ENCODE measurements at places on chromosomes 3 and 15. TPM values are rescaled to one million over a fixed set of nuclear protein-coding genes. Genes with fewer than 3 reads are reported as not detected.
A peak's percentile ranks its signal among the peaks of the same experiment; 100 is the strongest.

Gene MYZAP
- 2.9 TPM for polyA plus RNA-seq

Gene STRIT1
- polyA plus RNA-seq, result 74.8 TPM

GRCh38 chr3:167657684-167658225 lies 4.0 kb upstream of the WDR49 start:
- DNase-seq, result no peak

Gene CAPN3
- polyA plus RNA-seq, result 280 TPM

GRCh38 chr15:57019496-57020160 lies 101.2 kb downstream of the TCF12 start:
- DNase-seq, result no peak

GRCh38 chr3:35785234-35785888 lies 146.0 kb downstream of the ARPP21 start:
- DNase-seq, result no peak

Gene CYP1A1
- not detected for polyA plus RNA-seq

DNA sequence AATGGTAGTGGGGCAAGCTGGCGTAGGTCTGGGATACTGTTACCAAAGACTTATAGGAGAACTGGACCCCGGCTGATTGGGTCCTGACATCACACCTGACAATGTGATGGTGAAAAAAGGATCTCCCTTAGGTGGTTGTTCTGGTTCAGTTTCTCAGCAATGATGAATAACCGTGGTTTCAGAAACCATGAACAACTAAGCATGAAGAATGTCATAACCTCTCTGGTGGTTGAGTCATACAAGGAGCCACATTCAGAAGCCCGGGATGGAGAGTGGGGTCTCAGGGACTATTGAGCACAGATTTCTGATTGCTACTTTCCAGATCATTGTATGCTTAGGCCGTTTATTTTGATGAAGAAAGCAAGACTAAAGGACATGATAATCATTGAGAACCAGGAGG lies 17.4 kb downstream of the GPR160 start:
- DNase-seq, result no peak

- no peak for DNase-seq
Measured at GRCh38 chr3:60603860-60604259, 647.4 kb downstream of the FHIT start.

DNA sequence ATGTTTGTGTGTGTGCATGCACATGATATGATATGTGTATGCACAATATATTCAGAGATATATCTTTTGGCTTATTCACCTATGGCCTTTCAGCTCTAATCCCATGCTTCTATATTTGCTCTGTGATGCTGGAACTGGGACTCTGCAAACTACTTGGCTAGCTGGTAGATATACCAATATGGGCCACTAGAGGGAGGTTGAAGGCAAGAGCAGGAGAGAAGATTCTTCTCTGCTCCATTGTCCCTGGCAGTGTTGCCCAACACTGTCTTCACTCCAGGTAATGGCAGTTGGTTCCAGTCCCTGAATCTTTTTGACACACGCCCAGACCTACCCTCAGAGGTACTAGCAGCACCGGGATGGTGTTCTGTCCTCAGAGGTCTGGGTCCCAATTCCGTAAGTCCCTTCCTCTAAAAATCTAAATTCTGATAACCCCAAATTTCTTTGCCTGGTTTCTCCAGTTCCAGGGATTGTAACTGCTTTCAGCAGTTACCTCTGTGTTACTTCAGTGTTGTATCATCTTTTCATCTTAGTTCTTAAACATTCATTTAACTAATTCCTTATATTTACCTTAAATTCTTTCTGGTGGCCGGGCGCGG lies 44.7 kb downstream of the GTPBP8 start:
- DNase-seq, result peak; percentile 76

Gene PPM1L
- polyA plus RNA-seq, result 6.8 TPM

GRCh38 chr3:29642393-29643033 lies 361.6 kb downstream of the RBMS3 start:
- peak; percentile 45 for DNase-seq

- DNase-seq, result peak; percentile 20
Measured at GRCh38 chr15:88331291-88331690, 74.8 kb upstream of the NTRK3 start.

GRCh38 chr3:165640970-165641369 lies 196.3 kb downstream of the BCHE start:
- no peak for DNase-seq

GRCh38 chr3:35071772-35072171 lies 567.6 kb upstream of the ARPP21 start:
- DNase-seq, result no peak

DNA sequence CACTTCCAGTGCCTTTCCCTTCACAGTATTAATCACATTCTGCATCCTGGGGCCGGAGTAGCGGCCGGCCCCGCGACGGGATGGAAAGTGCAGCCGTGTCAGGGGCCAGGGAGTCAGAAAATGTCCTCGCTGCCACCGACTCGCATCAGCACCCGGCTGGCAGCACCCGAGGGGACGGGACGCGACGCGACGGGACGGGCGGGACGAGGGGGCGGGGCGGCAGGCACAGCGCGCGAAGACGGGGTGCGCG lies 353 bp downstream of the ATG3 start:
- DNase-seq, result no peak

Gene GOLGA8M
- 1.4 TPM for polyA plus RNA-seq

- DNase-seq, result peak; percentile 22
Measured at GRCh38 chr3:43348852-43349574, 62.7 kb downstream of the SNRK start.

DNA sequence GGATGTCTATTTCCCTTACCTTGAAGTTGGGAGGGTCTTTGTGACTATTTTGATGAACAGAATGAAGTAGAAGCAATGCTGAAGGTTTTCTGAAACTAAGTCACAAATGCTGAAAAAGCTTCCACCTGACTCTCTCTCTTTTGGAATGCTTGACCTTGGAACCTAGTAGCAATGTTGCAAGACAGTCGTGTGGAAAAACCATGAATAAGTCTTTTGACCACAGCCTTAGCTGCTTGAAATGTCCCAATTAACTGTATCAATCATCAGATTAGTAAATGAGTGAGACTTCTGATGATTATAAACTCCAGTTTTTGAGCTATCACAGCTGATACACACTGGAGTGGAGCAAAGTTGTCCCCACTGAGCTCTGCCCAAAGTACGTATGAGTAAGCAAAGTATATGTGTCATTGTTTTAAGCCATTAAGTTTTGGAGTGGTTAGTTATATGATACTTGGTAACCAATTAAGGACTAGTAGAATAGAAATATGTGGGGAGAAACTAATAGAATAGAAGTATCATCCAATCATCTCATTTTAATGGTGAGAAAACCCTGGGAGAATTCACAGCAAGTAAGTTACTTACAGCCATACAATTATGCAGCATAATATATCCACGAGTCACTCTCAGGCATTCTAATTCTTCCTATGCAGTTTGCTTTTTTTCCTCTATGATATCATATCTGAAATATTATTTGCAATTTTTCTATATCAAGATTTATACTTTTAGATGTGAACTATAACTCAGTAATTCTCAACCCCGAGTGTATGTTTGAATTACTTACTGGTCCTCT lies 1010.6 kb downstream of the ROBO2 start:
- DNase-seq, result no peak

DNA sequence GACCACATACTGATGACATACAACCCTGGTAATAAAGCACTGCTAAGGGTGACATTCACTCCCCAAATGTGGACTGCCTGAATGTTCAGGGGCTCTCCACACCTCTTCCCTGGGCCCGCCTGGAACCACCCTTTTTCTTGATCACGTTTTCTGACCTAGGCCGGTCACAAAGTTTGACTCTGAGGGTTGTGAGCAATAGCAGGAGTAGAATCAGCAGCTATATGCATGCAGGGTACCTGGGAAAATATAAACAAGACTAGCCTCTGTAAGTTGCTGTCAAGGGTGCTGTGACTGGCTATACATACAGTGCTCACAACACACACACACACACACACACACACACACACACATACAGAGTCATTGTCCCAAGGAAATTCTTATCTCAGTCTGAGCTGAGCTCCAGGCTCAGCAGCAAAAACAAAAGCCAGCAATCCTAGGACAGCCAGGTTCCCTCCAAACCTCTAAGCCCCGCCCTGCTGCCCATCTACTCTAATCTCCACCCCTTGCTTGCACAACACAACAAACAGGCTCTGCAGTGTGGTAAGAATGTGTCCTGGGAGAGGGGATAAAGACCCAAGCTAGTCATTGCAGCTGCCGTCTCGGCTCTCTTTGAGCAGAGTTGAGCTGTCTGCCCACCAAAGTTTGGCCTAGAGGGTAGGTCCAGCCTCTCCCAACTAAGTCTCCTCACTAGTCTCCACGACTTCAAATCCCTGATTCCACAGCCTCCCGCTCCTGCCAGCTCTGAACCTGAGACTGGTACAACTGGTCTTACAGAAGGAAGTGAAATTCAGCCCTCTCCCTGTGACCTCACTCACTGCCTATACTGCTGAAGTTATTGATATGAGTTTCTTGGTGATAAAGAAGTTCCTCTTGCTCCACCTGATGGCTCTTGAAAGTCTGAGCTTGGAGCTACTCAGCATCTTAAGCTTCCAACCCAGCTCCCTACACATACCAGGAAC lies 2.2 kb downstream of the BMF start:
- no peak for DNase-seq

- DNase-seq, result no peak
Measured at GRCh38 chr3:158160958-158161357, 51.1 kb downstream of the RSRC1 start.

Gene SI
- not detected for polyA plus RNA-seq
